NCI-H774 (cell line): ENCODE measurements at places on chromosomes 6 and 20.
A peak's percentile ranks its signal among the peaks of the same experiment; 100 is the strongest.

- DNase-seq, result no peak
These were observed 282.7 kb downstream of the NRN1 start for GRCh38 chr6:5723841-5724691.

GRCh38 chr6:155782320-155782731, 326.7 kb upstream of the NOX3 start:
- no peak for DNase-seq

DNA sequence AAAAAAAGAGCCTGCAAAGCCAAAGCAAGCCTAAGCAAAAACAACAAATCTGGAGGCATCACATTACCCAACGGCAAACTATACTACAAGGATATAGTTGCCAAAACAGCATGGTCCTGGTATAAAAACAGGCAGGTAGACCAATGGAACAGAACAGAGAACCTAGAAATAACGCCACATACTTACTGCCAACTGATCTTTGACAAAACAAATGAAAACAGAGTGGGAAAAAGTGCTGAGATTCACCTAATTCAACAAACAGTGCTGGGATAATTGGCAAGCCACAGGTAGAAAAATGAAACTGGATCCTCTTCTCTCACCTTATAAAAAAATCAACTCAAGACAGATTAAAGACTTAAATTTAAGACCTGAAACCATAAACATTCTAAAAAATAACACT, 291.8 kb downstream of the RNGTT start:
- no peak for DNase-seq

GRCh38 chr6:75065523-75065922, 140.3 kb downstream of the COL12A1 start:
- no peak for DNase-seq

GRCh38 chr20:57748601-57749130, 38.9 kb upstream of the PMEPA1 start:
- DNase-seq, result peak; percentile 1

DNA sequence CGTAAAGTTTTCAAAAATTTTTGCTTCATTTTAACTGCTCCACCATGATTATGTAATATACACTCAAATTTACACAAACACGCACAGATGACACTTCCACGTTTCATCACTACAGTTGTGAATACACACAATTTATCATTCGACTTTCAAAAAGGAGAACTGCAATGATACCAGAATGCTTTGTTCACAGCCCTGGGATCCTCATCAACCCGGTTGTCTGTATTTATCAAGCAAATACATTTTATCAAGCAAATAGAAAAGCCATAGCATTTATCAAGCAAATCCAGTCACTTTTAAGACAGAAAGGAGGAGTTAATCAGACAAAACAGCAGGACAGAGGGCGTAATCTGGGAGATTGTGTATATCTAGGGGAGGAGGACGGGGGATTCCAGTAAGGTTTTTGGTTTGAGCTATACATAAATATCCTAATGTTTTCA, 20.3 kb upstream of the ABT1 start:
- no peak for DNase-seq

DNA sequence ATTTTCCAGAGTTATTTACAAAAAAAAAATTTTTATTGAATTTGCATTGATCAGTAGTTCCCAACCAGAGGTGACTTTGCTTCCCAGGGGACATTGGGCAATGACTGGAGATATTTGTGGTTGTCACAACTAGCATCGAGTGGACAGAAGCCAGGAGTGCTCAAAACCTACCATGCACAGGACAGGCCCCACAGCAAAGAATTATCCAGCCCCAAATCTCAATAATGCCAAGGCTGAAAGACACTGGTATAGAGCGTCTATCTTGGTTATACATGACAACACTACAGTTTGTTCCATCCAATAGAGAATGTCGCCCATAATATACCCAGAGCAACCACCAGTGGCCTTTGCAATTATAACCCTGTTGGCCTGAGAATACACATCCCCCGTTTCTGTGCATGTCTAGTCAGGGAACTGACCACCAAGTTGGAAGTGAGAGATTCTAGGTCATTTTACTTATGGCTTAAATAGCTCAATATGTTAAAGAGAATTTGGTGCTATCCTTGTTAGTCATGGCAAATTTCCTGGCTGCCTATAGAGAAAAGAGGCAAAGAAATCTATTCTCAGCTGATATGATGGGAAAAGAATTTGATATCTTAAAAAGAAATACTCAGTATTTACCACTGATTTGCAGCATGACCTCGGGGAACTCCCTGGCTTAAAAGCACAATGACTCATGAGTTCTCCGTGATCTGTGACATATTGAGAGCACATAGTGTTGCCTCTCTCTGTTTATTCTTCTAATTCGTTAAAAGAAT, 76.0 kb upstream of the ADTRP start:
- DNase-seq, result no peak
